Memory B cell (primary cell): ENCODE measurements at places on chromosomes 12 and 14.
A peak's percentile ranks its signal among the peaks of the same experiment; 100 is the strongest.

- DNase-seq, result no peak
Measured at GRCh38 chr14:23814527-23815256, 138.9 kb upstream of the DHRS4 start.

- no peak for DNase-seq
Measured at GRCh38 chr12:46609273-46609623, 216.5 kb downstream of the SLC38A4 start.

GRCh38 chr12:22986997-22987396, 362.0 kb downstream of the ETNK1 start:
- DNase-seq, result no peak

GRCh38 chr14:99213101-99213500, 58.9 kb downstream of the BCL11B start:
- no peak for DNase-seq

DNA sequence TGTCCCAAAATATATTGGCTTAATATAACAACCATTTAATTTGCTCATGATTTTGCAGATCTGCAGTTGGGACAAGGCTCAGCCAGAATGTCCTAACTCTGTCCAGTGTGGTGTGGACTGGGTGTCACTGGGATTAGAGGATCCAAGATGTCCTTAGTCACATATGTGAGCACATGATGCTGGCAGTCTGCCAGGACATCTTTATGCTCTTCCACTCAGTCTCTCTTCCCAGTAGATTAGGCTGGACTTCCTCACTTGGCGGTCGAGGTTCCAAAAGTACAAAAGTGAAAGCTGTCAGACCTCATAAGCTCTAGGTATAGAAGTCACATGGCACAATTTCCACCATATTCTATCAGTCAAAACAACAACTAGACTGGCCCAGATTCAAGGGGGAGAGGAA, 167.9 kb upstream of the NTF3 start:
- DNase-seq, result no peak

GRCh38 chr12:110180591-110181005, 56.4 kb downstream of the IFT81 start:
- DNase-seq, result no peak

GRCh38 chr12:1808798-1809480, 11.4 kb upstream of the LRTM2 start:
- DNase-seq, result no peak

DNA sequence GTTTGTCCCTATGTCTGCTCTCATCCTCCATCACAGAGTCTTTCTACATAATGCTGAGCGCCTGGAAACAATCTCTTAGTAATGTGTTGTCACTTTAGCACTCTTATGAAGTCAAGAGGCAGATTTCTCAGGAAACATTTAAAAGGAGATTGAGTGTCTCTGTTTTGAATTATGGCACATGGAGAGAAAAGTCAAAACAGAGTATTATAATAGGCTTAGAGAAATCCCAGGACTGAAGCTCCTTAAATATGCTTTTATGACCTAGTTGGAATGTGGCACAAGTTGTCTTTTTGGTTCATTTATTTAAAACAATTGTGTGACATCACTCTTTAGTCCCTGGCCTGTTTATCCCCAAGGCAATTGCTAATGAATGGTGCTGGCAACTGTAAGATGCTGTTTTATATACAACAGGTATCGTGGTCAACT, 117.8 kb upstream of the HIF1A start:
- no peak for DNase-seq

- DNase-seq, result no peak
Measured at GRCh38 chr14:63204407-63205043, at the start of gene RHOJ. Gene RHOJ, plus strand, starts transcription at chr14:63204443. Its CDS starts 427 bp downstream, at chr14:63204870.

DNA sequence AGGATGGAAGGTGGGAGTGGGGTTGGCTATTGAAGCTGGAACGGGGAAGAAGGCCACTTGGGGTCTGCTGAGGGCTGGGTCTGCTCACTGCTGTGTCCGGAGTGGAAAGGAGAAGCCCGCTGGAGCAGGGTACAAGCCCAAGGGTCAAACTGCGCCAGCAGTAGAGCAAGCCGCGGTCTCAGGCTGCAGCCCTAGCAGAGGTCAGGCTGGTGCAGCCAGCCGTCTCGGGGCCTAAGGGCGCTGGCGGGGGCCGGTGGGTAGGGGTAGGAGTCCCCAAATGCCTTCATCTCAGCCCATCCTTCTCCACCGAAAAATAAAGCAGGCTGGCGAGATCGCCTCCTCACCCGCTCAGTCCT, 718 bp upstream of the JDP2 start:
- peak; percentile 36 for DNase-seq

DNA sequence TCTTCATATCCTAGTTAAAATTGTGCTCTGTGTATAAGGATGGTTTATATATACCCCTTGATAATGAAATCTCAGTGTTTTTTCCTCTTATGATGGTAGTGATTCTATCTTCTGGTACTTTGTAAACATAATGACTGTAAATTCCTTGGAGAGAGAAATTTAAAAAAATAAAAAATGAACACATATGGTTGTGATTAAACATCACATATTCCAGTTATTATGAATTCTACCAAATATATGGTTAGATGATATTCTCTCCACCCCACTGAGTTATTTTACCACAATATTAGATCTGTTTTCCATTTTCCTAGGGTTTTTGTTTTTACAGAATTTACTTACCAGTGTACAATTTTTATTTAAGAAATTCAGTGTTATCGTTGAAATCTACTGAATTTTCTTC, 481.9 kb upstream of the NOVA1 start:
- DNase-seq, result no peak

GRCh38 chr14:106268013-106268727, 741.8 kb downstream of the TMEM121 start:
- peak; percentile 73 for DNase-seq

- DNase-seq, result no peak
Measured at GRCh38 chr12:28121433-28121832, 68.8 kb upstream of the CCDC91 start.

DNA sequence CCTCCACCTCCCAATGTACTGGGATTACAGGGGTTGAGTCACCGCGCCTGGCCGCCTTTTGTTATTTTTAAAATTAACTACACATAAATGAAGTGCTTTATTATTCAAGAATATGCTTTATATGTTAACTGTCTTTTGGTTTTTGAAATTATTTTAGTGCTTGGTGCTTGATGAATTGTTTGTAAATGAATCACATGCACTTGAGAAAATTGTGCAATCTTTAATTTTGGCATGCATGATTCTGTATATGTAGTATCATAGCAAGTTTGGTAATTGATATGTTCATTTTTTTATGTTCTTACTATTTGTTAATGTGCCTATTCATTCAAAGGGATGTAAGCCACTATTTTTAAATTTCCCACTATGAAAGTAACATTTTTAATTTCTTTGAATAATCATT, 440.9 kb downstream of the NAV3 start:
- no peak for DNase-seq

GRCh38 chr14:92994131-92994676, 71.3 kb downstream of the CHGA start:
- DNase-seq, result no peak

GRCh38 chr12:23816394-23816851, 133.0 kb downstream of the SOX5 start:
- no peak for DNase-seq

- DNase-seq, result no peak
Measured at GRCh38 chr12:6438345-6438744, 6.4 kb upstream of the CD27 start.

DNA sequence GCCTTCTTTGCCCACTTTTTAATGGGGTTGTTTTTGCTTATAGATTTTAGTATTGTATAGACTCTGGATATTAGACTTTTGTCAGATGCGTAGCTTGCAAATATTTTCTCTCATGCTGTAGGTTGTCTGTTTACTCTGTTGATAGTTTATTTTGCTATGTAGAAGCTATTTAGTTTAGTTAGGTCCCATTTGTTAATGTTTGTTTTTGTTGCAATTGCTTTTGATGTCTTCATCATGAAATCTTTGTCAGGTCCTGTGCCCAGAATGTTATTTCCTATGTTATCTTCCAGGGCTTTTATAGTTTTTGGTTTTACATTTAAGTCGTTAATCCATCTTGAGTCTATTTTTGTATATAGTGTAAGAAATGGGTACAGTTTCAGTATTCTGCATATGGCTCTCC, 30.0 kb upstream of the LYZ start:
- no peak for DNase-seq

DNA sequence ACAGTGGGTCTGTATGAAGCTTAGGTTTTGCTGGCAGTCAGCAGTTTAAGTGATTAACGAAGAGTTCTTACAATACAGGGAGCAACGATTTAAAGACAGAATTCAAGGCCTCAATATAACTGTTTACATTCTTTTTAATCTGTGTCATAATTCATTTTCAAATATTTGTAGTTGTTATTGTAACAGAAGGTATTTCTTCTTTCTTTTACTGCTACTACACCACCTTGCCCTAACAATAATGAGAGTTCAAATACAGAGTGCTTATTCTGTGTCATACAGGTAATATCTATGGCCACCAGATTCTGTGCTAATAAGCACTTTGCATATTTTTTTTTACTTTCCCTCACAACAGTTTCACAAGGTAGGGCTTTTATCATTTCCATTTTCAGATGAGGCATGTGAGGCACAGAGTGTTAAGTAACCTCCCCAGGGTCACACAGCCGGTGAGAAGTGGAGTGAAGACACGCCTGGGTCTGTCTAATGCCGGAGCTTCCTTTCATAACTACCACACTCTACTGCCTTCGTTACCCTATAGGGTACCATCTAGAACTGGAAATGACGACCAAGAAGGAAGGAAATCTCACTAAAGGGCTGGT, 81.9 kb downstream of the PELI2 start:
- no peak for DNase-seq

DNA sequence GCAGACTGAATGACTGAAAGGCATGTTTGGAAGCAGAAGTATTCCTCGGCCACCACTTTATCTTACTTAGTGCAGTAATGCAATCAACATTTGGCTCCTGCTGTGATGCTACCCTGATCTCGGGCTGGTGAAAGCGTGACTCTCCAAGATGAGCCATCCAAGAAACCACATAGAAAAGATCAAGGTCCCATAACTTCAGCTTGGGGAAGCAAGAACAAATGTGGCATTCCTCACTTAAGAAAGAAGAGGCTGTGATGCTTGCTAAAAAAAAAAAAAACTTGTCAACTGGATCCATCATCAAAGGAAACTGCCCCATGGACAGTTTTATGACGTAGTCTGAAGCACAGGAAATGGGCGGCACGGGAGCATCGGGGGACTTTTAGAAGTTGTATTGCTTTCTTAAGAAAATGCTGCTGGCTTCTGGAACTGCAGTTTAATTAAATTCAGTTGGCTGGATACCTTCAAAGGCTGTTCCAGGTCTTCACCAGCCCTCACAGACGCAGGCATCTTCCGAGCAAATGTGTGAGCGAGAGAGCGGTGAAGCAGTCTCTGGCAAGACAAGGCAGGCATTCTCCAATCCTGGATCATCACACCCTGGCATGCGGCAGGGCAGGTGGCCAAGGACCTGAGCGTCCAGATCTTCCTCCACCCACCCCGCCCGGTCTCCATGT, 38.2 kb upstream of the MAP1LC3B2 start:
- no peak for DNase-seq

DNA sequence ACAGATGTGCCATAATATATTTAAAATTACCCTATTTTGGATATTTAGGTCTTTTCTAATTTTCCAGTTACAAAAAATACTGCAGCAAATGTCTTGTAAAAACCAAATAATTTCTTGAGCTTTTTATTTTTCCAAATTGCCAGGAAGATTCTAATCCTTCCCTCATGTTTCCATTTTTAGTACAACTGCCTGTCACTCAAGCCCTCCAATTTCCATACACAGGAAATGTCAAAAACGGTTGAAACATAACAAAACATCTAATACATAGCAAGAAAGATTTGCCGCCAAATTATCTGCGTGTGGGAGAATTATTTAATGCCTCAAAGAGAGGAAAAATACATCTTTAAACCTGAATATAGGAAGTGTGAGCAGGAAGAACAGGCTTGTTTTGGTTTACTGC, 2.3 kb upstream of the FOXJ2 start:
- no peak for DNase-seq

DNA sequence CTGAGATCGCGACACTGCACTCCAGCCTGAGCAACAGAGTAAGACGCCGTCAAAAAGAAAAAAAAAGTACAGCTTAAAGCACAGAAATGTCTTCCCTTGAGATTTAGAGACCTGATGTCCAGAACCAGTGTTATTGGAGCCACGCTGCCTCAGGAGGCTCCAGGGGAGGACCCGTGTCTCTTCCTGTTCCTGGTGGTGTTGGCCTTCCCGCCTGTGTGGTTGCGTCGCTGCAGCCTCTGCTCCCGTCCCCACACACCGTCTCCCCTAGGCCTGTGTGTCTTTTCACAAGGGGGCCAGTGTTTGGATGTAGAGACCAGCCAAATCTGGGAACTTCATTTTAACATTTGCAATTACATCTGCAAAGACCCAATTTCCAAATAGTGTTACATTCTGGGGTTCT, 8.6 kb upstream of the FBRSL1 start:
- DNase-seq, result no peak

DNA sequence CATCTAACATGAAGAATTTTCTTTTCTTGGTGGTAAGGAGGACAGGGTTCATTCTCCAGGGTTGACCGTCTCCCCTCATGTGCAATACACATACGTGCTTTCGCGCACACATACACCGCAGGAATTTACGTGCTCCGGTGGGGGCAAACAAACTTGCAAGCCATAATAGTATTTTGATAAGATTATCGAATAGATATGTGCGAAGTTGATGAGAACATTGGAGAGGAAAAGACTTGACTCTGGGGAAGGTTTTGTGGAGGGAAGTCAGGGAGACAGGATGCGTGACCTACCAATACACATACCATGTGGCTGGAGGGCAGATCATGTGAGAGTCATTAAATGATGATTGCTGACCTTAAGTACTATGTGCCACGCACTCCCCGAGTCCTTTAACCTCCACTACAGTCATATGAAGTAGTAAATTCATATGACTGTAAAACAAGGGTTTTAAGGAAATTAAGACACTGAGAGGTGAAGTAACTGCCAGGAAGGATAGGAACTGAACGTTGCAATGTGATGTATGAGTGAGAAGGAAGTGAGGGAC, 921 bp downstream of the RAD51B start:
- DNase-seq, result no peak

- no peak for DNase-seq
Measured at GRCh38 chr12:31961137-31961536, 1.9 kb downstream of the RESF1 start.

GRCh38 chr14:21168055-21168454, 12.2 kb upstream of the OR5AU1 start:
- no peak for DNase-seq

GRCh38 chr12:75694534-75695268, 183.3 kb upstream of the KRR1 start:
- no peak for DNase-seq

GRCh38 chr12:87155621-87156020, 873.6 kb downstream of the C12orf50 start:
- no peak for DNase-seq

- DNase-seq, result peak; percentile 47
Measured at GRCh38 chr14:105473677-105474482, 741 bp upstream of the CRIP2 start.

DNA sequence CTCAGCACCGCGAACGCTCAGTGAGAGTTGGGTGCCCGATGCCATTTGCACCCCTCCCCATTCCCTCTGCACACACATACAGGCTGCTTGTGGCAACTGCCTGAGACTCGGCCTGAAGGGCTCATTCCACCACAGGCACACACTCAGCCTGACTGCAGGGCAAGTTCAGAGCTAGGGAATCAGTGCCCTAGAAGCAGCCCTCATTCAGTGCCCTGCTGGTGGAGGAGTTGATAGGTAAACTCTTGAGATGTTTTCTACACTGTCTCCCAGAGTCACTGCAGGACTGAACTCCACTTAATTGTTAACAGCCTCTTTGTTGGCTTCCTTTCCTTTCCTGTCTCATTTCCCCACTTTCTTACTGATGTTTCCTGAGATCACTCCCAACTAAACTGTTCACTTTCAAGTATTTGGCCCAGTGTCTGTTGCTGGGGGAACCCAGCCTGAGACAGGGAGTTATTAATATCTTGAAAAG, 16.9 kb downstream of the PPP1R36 start:
- no peak for DNase-seq

- no peak for DNase-seq
Measured at GRCh38 chr12:100279159-100279558, 12.2 kb downstream of the SCYL2 start.
